Pons (tissue), 1 donor: ENCODE measurements at places on chromosomes 12 and 14.

DNA sequence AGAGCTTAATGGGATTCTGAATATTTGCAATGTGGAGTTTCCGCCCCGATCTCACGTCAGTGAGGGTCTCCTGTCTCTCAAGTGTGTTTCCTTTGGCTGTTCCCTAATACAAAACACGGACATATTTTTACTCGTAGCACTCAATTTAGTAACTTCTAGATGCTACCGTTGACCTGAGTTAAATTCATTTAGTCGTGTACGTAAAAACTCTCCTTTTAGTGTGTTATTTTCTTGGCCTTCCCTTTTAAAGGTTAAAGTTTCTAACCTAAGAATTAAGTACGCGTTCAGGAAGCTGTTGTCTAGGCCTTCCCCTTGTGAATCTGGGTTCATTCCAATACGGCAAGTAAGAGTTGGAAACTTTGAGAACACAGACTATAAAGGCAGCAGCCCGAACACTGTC, 64.4 kb downstream of the DDX51 start:
- no peak for DNase-seq

DNA sequence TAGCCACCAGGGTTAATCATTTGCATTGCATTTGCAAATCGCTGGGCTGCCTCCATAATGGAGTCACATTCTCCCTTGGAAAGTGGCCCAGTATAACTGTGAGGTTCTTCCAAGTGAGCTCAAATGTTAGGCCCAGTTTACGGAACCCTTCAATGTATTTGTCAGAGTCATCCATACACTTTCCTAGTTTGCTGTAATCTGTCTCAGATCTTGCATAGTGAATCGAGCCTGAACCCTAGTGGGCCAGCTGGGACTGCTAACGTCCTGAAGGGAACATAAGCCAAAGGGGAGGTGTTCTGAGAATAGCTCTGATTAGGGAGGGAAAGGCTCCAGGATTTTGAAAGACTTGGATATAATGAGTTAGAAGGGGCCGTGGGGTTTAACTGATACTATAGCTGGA, 406.3 kb downstream of the SLC6A15 start:
- DNase-seq, result no peak

DNA sequence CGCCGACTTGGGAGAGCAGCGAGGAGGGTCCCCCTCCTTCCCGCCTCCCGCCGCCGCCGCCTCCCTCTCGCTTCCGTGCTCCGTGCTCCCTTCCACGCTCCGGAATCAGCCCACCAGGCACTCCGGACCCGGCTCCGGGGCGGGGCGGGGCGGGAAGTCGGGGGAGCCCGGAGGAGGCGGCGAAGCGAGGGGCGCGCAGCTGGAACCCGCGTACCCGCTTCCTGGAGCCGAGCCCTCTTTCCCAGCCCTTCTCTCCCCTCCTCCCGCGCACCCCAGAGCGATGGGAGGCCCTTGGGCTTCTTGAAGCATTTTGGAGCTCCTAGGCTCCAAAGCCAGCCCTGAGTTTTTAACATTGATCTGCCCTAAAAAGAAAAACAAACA, at the start of gene SYNDIG1L:
Gene SYNDIG1L (minus strand): TSS at position 9 of the 381 bp plus-strand sequence. CDS start 16,466 bp downstream, outside the sequence.
- no peak for DNase-seq

DNA sequence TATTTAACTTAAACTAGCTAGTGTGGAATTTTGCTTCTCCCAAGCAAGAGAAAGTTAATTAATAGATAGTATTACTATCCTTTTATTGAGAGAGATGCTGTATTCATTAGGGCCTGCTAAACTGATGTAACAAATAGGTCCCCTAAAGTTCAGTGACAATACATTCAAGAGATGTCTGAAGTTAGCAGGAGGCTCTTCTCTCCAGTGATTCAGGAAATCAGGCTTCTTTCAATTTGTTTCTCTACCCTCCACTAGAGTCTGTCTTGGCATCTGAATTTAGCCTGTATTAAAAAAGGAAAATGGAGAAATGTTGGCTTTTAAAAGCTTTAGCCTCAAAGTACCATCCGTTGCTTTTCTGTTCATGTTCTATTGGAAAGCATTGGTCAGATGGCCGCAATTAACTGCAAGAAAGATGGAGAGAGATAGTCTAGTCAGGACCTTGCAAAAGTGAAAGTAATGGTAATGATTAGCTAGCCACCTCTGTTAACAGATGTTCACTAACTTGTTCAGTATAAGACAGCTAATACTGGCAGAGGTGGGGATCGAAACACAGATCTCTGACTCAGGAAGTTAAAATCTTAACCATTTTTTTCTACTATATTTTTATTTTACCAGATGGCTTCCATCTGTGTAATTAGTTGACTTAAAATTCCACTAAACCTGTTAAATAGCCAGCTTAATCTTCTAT, 786.8 kb downstream of the TMTC2 start:
- DNase-seq, result no peak

DNA sequence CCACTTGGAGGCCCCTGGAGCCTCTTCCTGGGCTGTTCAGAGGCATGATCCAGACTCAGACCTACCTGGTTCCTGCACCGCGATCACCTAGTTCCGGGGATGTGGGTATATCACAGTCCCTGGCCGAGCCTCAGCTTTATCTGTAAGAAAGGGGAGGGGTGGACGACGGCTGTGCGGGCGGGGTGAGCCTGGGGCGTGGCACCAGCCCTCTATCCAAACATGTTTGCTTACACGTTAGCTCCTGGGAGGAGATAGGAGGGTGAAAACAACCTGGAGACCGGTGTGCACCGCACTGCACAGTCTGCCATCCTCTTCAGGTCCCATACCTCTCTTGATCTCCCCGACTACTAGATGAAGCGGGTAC, 1.2 kb downstream of the ANKRD9 start:
- DNase-seq, result no peak

DNA sequence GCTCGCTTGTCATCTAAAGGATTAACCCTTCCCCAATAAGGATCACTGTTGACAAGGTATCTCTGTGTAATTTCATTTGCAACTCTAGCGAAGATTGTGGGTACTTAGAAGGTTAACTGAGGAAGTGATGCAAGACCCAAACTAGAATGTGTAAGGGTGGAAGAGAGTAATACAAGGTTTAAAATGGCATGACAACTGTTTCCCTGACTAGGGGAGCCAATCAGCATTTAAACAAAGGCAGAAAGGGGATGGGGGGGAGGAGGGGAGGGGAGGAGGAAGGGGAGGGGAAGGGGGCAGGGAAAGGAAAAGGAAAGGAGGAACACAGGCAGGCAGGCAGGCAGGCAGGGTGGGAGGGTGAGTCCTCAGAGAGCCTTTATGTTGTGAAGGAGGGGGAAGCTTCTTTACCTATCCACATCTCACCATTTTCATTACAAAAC, 31.1 kb downstream of the NRDE2 start:
- DNase-seq, result no peak

GRCh38 chr12:71130521-71131069, 27.2 kb downstream of the TSPAN8 start:
- no peak for DNase-seq

DNA sequence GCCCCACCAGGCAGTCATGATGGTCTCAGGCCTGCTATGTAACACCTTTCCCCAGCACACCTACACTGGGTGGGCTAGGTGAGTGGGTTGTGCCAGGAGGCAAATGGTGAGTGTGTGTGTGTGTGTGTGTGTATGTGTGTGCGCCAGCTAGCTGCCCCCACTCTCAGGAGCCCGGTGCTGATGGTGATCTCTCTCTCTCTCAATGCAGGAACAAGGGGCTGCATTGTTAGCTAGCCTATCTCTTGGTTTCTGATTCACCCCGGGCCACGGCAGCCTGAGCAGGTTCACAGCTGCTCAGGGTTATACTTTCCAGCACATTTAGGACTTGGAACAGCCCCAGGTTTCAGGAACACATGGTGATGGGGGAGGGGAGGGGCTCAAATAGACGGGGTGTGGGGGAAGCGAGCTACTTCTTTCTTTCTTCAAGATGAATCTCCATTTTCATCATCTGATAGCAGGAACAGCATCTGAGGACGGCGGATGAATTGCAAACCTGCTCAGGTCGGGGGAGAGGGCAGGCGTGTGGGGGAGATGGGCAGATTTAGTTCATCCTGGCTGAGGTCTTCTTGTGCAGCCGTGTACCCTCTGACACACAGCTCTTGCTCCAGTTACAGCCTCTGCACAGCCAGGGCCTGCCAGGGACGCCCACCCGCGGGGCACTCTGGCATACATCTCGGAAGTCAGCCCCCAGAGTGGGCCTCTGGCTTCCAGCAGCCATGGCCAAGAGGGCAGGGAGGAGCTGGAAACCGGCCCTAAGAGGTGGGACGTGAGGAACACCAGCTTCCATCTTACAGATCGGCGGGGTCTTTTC, 137.6 kb downstream of the ZFP36L1 start:
- peak; percentile 62 for DNase-seq

DNA sequence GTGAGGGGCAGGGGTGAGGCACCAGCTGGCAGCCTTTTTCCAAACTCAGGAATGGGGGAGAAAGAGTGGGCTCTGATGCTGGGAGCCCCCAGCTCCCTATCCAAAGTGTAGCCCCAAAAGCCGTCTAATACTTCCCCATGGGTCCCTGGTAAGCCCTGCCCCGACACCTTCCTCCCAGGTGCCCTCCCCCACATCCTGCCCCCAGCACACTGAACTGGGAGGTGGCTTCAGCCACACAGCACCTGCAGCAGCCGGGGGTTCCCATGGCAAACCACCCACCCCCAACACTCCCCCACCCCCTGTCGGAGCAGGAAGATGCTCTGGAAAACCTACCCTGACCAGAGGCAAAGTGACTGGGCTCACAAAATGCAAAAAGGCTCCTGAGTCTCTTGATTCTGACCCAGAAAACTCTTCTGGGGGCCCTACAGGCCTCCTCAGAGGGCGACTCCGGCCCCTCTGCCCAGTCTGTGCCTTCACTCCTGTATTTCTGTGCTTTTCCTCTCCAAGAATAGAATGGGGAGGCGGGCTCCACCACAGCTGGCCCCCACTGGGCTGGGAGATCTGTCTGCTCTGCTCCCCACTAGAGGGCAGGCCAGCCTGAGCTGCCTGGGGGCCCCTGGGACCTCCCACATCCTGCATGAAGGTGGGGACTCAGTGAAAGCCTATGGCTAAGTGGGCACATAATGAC, 81.6 kb downstream of the ITPK1 start:
- DNase-seq, result no peak

GRCh38 chr14:101223561-101224162, 320.1 kb upstream of the RTL1 start:
- no peak for DNase-seq

GRCh38 chr14:68722968-68723566, 69.8 kb downstream of the ZFP36L1 start:
- DNase-seq, result no peak

- no peak for DNase-seq
These were observed 149.4 kb downstream of the SNAPC1 start for GRCh38 chr14:61911574-61911973.

DNA sequence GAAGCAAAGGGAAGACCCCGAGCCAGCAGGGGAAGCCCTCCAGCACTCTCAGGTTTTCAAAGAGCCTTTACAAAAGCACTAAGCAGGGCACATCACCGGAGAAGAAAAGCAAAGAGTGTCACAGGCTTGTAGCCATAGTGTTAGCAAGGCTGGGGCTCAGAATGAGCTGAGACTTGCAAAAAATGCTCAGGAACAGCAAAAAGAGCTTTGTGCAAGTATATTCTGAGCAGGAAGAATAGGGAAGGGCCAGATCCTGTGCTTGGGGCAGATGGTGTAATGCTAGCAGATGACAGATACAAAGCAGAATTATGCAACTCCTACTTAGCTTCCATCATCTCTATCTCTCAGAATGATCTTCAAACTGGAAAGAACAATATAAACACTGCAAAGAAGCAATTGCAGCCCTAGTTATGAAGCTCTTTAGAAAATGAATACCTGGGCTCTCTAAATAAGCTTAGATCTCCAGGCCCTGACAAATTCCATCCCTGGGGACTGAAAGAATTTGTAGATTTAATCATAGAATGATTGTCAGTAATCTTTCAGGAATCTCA, 23.7 kb upstream of the PARP11 start:
- DNase-seq, result peak; percentile 59

GRCh38 chr12:114638790-114639435, 45.1 kb downstream of the TBX3 start:
- DNase-seq, result no peak

DNA sequence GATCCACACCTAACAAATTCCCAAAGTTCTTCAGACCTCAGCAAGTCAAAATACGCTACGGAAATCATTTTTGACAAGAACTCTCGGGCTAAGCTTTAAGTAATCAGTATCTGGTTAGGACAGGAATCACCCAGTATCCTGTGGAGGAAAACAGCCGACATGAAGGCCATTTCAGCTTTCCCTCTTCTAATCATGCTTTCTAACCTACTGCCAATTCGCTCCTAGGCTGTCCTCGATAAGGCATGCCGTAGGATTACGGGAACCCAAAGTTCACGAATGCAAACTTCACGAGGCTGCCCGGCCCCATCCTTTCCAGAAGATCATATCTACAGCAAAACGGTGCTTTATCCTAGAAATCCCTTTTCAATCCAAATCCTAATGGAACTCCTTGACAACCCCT, 81.8 kb upstream of the PTPRB start:
- DNase-seq, result no peak

- DNase-seq, result no peak
These were observed 93.4 kb upstream of the TMEM233 start for GRCh38 chr12:119500209-119500608.

GRCh38 chr12:130983328-130984017, 29.8 kb downstream of the ADGRD1 start:
- peak; percentile 82 for DNase-seq

GRCh38 chr12:124761871-124762270, 101.8 kb downstream of the SCARB1 start:
- DNase-seq, result no peak

GRCh38 chr14:52836063-52836462, 44.7 kb upstream of the GNPNAT1 start:
- no peak for DNase-seq

DNA sequence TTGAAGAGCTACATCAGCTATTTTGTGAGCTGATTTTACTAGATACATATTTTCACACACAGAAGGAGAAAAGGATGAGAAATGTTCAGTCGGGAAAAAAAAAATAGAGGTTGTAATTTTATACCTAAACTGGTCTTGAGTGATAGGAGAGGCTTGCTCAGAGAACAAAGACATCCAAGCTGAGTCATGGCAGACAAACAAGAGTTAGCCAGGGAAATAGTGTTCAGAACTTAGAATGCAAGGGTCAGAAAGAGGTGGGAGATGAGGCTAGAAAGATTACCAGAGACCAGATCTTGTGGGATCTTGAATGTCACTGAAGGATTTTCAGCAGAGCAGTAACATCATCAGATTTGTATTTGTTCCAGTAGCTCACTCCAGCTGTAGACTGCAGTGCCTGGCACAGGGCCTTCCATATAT, 121.9 kb upstream of the ATF1 start:
- DNase-seq, result peak; percentile 69

GRCh38 chr12:3135522-3136461, 58.6 kb downstream of the TSPAN9 start:
- DNase-seq, result peak; percentile 79

- no peak for DNase-seq
These were observed 20.2 kb downstream of the CD163 start for GRCh38 chr12:7483343-7483742.

- DNase-seq, result no peak
These were observed 287.5 kb downstream of the DUSP6 start for GRCh38 chr12:89064780-89065179.

DNA sequence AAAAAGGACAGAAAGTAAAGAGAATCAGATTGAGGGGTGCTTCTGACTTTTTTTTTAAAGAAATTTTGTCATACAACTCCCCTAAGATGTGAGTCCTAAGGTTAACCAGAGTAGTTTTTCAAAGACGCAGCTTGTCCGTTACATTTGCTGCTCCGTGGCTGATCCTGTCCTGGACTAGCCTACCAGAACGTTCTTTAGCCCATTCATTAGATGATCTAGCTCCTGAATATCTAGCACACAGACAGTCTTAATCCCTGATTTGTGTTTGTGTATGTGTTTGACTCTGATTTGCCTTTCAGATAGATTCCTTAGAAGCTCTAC, 60.3 kb downstream of the SAMD4A start:
- DNase-seq, result peak; percentile 75

- peak; percentile 61 for DNase-seq
These were observed 3.1 kb upstream of the CREBL2 start for GRCh38 chr12:12608557-12608957.
